ENCODE measurements at places on chromosomes 4 and X.

DNA sequence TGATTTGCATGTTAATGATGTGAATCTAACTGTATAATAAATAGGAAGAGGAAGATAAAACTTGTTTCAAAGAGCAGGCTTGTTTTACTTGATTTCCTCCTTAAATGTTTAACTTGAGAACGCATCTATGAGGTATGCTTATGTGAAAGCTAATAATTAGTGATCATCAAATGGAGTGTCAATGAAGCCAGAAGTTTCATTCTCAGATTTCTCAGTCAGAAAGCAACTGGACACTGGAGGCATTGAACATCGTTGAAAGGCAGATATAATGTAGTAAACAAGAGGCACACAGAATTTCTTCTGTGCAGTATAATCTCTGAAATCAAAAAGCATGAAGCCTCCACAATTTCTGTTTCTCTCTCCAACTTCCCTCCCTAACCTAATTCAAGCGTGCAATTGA is 672.9 kb downstream of the ADGRL3 start:
- no peak for DNase-seq

DNA sequence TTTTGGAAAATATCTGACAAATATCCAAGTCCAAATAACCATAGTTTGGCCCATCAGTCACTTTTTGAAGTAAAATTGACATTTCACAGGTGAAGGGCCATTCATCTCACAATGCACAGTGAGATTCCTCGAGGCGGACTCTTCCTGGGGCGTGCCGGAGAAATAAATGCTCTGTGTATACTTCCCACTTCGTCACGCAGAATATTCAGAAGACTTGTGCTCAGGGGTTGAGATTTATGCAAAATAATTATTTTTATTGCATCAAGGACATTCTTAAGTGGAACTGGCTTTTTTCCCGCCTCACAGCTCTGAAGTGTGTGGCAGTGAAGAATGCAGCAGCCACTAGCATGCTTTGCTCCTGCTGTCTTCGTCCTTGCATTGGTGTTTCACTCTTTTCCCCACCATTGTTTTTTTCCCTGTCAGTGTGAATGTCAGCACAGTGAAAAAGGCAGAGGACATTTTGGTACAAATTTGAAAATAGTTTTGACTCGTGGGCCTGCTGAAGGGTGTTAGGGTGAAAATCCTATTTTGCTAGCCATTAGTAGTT is 70.6 kb downstream of the FAM193A start:
- no peak for DNase-seq

- no peak for DNase-seq
Observed at GRCh38 chr4:80331693-80332092, 3.8 kb upstream of the CFAP299 start.

- no peak for DNase-seq
Observed at GRCh38 chrX:71017396-71017939, 50.7 kb downstream of the SNX12 start.

DNA sequence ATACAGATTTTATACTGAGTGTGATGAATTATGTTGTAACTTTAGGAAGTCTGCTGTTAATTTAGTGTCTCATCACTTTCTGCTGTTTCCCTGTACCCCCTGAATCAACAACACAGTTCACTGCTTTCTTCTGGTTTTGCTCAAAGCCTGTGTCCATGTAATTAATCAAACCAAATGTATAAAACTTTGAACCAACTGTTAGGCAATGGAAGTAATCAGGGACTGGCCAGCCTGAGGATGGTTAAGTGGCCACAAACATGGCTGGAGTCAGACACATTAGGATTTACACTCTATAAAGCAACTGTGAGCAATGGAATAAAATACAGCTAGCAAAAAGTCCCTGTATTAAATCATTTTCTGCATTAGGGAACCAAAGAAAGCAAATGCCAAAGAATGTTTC is 42.6 kb downstream of the CXCL1 start:
- DNase-seq = no peak

DNA sequence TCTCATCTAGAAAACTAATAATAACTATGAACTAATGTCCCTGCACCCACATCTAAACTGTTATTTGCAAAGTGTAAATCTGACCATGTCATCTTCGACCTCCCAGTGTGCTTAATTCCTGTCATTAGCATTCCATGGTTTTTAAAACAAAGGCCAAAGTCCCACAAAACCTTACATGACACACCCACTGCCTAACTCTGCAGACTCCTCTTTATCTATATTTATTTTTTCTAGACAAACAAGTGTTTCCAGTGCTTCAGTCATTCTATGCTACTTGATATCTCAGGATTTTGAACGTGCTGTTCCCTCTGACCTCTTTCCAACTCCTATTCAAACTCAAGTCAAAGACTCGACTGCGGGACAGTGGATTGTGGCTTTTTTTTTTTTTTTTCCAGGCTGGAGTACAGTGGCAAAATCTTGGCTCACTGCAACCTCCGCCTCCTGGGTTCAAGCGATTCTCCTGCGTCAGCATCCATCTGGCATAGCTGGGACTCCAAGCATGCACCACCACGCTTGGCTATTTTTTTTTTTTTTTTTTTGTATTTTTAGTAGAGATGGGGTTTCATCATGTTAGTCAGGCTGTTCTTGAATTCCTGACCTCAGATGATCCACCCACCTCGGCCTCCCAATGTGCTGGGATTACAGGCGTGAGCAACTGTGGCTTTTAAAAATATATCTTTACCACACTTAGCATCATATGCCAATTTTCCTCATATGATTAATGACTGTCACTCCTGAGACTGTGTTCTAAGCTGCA is 1511.0 kb downstream of the ARAP2 start:
- no peak for DNase-seq

DNA sequence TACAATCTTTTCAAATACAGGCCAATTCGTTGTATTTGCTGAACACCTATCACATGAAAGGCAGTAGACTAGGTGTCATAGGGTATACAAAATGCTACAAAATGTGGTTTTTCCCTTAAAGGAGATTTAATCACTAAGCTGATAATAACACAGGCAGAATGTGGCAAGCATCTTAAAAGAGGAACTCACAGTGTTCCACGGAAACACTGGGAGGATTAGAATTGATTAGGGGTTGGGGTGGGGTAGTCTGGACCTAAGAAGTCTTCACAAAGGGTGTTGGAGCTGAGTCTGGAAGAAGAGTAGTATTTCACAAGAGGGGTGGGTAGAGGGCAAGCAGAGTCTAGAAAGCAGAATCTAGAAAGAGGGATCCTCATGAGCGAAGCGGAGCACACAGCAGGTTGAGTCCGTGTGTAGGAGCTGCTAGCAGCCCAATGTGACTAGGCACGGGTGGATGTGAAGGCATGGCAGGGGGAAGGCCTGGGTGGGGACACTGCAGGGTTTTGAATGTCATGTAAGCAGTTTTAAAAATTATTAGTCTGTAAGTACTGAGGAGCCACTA is 123.6 kb downstream of the MGST2 start:
- DNase-seq = no peak

GRCh38 chr4:171266671-171267070 is 546.5 kb upstream of the GALNTL6 start:
- DNase-seq = no peak

GRCh38 chr4:107071108-107071507 is 35.0 kb upstream of the DKK2 start:
- no peak for DNase-seq

DNA sequence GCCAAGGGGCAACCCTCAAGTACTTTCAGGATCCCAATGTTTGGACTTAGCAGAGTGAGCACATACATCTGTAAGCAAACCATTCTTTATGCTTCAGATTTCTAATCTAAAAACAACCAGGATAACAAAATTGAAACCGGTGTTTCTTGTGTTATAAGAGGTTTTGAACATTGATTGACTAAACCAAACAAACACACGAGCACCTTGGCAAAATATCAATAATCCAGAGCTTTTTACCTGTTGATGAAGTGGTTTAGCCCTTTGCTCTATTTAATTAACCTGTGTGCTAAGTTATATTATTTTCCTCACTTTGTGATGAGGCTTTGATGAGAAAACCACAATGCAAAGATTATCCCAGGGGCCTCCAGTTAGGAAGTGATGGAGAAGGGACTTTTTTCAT is 255.3 kb upstream of the CXXC4 start:
- DNase-seq = no peak

DNA sequence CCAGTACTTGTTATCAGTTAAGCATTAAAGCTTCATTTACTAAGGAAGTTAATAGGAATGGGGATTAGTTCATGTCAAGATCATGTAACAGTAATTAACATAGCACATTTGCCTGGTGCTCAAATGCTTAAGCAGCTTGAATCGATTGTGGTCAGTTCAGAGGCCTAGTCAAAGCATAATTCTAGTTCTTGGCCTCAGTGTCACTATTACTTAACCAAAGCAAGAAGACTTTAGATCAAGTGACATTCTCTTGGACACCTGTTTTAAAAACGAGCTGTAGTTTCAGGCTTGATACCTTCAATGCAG is 115.2 kb upstream of the BMPR1B start:
- no peak for DNase-seq

DNA sequence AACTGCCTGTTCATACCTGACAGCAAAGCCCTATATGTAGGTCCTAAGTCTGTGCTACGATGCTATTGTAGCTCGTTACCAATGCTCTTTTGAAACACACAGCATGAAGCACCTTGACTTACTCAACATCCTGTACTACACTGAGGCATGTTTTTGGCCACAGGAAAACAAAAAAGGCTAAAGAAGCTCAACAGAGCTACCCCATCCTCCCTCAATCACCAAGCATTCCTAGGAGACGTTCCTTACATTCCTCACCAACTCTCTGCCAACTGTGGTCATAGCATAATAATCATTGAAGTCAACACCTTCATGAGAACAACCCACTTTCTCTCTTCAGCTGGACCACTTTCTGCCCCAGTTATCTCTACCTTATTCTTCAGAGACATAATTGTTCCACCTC is 73.7 kb upstream of the SLC25A43 start:
- no peak for DNase-seq

DNA sequence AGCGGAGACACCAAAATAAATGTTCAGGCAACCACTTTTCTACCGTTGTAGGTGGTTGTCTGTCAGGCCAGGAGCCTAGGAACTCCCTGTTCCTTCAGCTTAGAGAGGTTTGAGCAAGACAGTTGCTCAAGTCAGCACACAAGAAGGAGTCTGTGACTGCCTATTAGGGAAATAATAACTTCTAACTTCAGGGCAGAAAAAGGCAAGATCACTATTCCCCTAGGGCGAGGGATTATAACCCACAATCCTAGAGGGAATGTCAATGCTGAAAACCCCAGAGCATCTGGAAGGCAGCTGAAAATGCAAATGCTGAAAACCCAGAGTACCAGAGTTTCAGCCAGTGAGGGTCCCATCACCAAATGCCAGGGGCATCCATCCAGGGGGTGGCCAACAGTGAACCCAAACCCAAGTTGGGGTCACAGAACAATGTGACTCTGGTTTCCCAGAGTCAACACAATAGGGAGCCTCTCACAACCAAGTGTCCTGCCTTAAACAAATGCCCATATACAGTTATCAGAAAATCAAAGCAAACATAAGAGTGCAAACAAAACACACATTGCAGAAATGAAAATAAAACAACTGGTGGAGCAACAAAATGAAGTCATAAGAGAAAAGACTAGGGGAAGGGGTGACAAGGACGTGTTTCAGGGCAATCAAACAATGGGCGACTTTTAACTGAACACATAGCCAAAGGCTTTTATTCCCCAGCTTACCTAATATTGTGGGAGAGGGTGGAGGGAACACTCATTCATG is 27.6 kb downstream of the MORF4L2 start:
- DNase-seq = no peak

GRCh38 chr4:84237008-84237407 is 262.1 kb downstream of the NKX6-1 start:
- no peak for DNase-seq

- DNase-seq = no peak
Observed at GRCh38 chrX:72203421-72203820, 21.9 kb downstream of the PIN4 start.

GRCh38 chr4:16729336-16729735 is 169.1 kb downstream of the LDB2 start:
- DNase-seq = no peak

DNA sequence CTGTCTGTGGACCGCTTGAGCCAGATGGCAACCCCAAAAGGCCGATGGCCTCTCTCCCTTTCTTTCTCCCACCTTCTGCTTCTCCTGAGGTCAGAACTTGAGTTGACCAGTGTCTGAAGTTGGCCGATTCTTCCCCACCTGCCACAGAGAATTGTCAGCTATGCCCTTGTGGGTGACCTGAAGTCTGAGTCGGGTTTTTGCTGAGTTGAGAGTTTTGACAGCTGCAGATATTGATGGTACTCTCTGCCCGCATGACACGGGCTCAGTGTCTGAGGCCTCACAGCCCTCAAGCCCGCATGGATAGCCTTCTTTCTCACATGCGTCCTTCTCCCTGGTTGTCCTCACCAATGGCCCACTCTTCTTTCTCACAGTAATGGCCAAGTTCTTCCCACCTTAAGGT is 111.0 kb downstream of the EFNB1 start:
- DNase-seq = no peak

DNA sequence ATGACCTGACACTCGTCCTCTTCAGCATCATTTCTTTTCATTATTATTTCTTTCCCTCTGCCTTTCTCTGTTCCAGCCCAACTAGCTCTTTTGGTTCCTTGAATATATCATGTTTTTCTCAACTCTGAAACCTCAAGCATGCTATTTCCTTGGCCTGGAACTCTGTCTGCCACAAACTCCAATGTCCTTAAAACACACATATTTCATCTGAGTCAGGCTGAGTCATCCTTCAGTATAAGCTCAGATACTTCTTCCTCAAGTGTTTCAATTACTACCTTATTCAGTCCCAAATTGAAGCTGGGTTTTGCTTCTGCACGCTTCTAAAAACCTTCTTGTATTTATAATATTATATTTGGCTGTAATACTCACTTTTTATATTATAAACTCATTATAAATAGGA is 424.2 kb downstream of the PDGFC start:
- peak; percentile 60 for DNase-seq

DNA sequence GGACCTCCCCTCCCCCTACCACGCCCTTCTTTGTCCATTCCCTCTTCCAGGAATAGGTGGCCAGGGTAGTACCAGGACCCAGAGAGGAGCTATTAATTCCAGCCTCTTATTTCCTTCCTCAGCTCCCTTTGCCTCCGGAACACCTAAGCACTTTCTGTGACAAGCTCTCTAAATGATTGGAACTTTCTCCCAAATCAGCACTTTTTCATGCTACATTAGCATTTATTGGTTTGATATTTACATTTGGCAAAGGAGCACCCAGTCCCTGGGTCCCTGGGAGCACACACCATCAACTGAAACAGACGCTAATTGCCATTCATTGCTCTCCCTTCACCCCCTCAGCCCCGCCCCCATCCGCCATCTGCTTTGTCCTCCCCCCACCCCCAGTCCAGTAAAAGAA is 182.0 kb upstream of the BCOR start:
- DNase-seq = no peak

GRCh38 chrX:18886344-18887161 is 97.4 kb downstream of the PHKA2 start:
- DNase-seq = peak; percentile 45

- no peak for DNase-seq
Observed at GRCh38 chr4:132540268-132540667, 608.8 kb upstream of the PCDH10 start.
